ENCODE measurements at places on chromosomes 16 and 17.

- DNase-seq = no peak
Observed at GRCh38 chr17:67411397-67411796, 34.3 kb downstream of the PITPNC1 start.

DNA sequence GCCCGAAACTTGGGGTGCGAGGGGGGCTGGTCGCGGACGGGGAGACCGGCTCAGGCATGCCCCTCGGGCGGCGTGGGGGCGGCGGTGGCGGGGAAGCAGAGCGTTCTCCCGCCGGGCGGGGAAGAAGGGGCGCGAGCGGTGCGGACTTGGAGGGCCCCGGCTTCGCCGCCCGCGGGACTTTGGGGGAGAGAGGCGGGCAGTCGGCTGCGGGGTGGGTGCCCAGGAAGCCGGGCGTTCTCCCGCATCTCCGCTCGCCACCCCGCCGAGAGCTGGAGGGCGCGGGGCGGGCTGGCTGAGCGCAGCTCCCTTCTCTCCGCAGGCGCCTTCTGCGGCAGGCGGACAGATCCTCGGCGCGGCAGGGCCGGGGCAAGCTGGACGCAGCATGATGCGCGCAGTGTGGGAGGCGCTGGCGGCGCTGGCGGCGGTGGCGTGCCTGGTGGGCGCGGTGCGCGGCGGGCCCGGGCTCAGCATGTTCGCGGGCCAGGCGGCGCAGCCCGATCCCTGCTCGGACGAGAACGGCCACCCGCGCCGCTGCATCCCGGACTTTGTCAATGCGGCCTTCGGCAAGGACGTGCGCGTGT is 772 bp downstream of the NTN1 start:
- peak; percentile 34 for DNase-seq

DNA sequence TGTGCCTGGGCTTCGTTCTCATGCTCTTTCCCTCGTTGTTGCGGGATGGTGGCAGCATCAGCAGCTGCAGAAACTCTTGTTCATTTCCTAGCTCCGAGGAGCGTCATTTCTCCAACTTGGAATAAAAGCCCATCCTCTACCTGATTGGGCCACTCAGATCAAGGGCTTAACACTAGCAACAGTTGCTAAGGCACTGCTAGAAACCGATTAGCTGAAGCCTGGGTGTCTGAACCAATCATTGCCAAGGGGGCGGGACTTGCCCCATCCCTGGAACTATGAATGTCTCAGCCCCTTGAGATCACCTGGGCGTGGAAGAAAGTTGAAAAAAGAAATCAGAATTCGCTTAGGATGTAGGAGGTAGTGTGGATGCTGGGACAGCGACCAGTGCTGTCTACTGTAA is 145.3 kb downstream of the FOXL1 start:
- DNase-seq = no peak

DNA sequence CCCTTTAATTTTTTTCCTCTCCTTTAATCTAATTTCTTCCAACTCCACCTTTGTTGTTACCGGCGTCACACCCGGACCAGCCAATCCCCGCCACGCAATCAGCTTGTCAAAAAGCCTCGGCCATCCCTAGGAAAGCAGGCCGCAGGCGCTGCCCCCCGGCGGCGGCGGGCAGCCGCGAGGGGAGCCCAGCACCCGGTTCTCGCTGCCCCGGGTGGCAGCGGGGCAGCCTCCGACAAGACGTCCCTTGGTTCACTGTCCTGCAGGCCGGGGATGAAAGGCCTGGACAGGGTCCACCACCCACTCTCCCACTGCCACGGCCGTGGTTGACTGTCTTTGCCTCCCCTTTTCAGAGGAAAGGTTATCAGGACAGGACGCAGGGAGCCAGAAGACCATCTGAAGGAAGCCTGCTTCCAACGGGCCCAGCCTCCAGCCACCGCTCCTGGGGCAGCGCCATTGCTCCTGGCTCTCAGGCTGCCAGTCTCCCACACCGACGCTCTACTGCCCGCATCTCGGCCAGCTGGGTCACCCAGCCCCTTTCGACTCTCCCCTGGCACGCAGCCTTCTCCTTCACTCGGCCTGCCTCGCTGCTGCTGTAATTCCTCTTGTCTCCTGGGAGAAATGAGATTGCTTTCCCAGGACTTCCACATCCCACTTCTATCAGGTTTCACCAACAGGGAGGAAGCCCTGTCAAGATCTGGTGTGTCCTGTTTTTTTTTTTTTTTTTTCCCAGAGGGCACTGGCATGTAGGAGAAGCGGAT is 2.8 kb upstream of the UBTF start:
- no peak for DNase-seq

DNA sequence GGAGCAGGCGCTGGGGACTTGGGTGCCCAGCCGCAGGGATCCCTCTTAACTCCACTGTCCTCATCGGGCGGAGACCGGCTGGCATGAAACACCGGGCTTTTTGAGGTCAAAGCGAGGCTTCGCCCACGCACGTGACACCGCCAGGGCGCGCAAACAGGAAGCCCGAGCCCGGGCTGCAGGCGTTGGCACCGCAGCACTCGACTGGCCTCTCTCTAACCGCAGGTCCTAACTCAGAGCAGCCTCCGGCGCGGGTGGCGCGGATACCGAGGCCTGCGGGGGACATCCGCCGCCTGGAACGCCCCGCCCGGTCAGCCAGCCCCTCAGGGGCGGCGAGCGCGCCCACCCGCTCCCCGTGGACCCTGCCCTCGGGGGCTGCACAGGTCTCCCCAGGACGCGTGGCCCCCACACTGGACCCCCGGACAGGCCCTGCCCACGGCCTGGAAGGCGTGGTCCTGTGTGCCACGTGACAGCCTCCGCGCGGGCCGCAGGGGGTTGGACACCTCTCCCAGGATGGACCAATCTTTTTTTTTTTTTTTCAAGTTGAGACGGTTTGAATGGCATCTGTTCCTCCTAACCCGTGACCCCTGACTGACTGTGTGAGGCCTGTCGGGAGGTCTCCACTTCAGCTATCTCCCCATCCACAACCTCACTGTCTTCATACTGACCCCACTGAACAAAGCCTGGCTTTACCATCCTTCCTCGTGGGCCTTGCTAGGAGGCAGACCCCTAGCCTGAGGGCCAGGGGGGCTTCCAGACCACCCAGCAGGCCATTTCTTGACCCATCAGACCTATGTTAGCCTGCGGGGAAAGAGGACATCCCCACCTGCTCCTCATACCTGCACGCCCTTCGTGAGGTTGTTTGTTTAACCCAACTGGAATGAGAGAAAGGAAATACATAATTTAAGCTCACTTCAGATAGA is 8.4 kb upstream of the SLC47A2 start:
- peak; percentile 70 for DNase-seq

DNA sequence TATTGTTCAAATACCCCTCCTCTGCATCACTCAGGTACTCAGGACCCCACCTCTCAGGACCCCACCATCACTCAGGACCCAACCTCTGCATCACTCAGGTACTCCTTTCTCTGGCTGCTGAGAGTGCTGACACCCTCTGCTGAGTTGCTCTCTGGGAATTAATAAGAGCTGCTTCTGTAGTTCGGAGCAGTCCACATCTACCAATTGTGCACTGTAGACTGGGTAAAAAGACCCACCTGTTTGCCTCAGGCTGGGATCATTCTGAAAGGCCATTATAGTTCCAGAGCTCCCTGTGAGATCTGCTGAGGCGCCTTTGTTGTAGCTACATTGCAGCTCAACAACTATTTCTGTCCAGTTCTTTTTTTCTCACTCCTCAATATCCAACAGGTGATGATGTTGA is 276.3 kb upstream of the MYOCD start:
- no peak for DNase-seq

DNA sequence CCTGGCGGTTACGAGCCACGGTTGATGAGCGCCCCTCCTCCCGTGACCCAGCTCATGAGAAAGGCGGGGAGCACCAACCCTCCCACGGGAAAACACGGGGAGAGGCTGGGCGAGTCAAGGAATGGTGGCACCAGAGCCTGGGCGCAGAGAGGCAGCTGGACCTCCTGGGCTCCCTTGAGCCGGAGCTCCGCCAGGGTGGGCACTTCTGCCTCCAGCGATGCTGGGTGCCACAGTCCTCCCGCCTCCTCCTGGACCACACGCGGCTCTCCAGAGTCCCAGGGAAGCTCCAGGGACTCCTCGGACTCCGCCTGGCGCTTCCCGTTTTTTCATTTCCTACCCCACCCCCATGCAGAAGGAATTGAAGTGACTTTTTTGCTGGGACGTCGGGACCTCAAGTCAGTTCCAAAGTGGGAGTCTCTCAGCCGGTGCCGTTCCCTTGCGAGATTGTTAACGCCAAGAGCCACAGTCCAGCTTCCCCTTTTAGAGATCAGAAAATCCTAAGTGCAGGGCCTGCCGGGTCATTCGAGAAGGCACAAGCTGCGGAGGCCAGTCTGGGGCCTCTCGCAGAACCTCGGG is 6.6 kb upstream of the CBX8 start:
- DNase-seq = no peak

GRCh38 chr17:42999003-42999525 is 845 bp downstream of the RPL27 start:
- DNase-seq = no peak

GRCh38 chr17:27496437-27496943 is 40.2 kb downstream of the KSR1 start:
- no peak for DNase-seq

DNA sequence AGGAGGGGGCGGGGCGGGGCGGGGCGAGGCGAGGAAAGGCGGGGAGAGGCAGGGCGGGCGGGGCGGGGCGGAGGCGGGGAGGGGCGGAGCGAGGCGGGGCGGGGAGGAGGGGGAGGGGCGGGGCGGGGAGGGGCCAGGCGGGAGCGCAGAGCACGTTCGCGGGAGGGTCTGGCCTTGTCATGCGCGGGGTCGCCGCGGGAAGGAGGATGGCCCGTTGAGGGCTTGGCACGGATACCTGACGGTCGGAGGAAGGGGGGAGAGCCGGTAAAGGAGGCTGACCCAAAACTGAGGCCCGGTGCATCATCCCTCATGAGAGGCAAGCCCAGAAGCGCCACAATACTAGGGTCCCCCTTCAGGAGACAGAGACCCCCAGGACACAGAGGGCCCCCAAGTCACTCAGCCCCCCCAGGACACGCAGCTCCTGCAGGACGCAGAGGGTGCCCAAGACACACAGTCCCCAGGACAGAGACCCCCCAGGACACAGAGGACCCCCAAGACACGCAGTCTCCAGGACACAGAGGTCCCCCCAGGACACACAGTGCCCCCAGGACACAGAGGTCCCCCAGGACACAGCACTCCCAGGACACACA is 593 bp upstream of the WDR45B start:
- peak; percentile 62 for DNase-seq

DNA sequence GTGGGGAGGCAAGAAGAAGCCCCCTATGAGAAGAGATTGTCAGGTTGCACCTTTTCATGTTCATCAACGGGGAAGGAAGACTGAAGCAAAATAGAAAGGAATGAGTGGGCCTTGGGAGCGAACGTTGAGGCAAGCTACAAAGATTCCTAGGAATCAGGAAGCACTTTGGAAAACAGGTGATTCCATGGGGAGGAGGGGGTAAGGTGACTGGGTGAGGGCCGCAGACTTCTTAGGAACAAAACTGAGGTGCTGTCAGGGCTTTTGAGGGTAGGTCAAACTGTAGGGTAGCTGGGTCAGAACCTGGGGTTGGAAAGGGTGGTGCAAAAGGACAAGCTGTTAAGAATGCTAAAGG is 528 bp downstream of the ITFG1 start:
- no peak for DNase-seq

DNA sequence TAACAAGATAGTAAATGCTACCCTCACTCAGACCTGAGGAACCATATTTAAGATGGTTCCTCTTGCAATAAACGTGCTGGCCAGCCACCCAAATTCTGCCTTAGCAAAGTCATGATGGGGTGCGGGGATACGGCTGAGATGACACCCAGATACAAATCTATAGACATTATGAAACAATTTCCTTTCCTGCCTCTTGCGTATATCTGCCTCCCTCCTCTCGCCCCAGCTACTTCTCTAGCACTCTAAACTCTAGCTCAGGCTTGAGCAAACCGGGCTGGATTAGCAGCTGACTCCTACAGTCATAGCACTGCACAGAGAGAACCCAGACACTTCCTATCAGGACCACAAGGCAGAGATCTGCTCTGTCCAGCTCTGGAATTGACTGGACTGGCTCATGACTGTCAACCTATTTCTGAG is 22.3 kb downstream of the CD300LF start:
- DNase-seq = no peak

- DNase-seq = no peak
Observed at GRCh38 chr16:84180519-84181140, 6.2 kb downstream of the TAF1C start.

DNA sequence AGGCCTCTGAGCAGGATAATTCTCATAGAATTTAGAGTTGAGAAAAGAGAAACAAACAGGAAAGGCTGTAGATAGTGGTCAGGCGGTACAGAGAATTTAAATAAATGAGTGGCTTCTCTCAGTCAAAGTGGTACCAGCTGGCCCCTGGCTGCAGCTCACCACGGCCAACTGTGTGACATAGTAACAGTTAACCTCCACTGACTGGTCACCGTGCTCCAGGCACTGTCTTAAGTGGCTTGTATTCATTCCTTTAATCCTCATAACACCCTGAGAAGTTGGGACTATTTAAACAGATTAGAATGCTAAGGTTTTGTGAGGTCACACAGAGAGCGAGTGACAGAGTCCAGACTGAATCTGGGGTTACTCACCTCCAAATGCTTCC is 108.9 kb downstream of the GNAO1 start:
- no peak for DNase-seq

DNA sequence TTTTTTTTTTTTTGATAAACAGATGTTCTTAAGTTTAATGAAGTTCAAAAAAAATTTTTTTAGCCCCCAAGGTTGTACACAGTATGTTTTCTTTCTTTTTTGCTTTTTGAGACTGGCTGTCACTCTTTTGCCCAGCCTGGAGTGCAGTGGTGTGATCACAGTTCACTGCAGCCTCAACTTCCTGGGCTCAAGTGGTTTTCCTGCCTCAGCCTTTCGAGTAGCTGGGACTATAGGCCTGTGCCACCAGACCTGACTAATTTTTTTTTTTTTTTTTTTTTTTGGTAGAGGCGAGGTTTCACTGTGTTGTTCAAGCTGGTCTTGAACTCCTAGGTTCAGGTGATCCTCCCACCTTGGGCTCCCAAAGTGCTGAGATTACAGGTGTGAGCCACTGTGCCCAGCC is 12.8 kb downstream of the ITGAE start:
- DNase-seq = no peak

DNA sequence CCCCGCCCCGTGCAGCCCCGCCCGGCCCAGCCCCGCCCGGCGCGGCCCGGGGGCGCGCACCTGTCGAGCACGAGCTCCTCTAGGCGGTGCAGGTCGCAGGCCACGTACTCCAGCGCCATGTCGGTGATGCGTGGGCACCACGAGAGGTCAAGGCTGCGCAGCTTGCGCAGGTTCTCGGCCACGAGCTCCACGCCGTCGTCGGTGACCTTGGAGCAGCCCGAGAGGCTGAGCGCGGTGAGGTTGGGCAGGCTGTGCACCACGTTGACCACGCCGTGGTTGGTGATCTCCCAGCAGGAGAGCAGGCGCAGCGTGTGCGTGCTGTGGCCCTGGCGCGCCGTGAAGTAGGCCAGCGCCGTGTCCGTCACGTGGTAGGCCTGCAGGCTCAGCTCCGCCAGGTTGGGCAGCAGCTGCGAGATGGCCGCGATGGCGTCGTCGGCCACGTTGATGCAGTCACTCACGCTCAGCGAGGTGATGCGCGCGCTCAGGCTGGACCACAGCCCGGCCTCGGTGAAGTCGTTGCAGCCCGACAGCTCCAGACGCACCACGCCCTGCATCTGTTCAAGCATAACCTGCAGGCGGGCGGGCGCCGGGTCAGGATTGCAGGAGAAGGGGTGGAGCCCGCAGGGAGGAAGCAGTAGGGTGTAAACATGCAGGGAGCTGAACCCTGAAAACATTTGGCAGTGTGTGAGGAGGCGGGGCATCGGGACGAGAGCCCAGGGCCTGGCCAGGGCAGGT is 5.3 kb upstream of the WDR24 start:
- peak; percentile 78 for DNase-seq
